Stimulated activated CD8-positive, alpha-beta memory T cell treated with anti-CD3 and anti-CD28 coated beads, Interleukin-2, amount 100 ng/mL, for 1 hour (primary cell): ENCODE measurements at places on chromosomes 1 and 21.

- DNase-seq: peak; percentile 39
Measured at GRCh38 chr1:13699936-13700520, at the start of gene PRDM2. Gene PRDM2, plus strand, starts transcription at chr1:13700188. Its CDS starts 15,418 bp downstream, at chr1:13715606.

DNA sequence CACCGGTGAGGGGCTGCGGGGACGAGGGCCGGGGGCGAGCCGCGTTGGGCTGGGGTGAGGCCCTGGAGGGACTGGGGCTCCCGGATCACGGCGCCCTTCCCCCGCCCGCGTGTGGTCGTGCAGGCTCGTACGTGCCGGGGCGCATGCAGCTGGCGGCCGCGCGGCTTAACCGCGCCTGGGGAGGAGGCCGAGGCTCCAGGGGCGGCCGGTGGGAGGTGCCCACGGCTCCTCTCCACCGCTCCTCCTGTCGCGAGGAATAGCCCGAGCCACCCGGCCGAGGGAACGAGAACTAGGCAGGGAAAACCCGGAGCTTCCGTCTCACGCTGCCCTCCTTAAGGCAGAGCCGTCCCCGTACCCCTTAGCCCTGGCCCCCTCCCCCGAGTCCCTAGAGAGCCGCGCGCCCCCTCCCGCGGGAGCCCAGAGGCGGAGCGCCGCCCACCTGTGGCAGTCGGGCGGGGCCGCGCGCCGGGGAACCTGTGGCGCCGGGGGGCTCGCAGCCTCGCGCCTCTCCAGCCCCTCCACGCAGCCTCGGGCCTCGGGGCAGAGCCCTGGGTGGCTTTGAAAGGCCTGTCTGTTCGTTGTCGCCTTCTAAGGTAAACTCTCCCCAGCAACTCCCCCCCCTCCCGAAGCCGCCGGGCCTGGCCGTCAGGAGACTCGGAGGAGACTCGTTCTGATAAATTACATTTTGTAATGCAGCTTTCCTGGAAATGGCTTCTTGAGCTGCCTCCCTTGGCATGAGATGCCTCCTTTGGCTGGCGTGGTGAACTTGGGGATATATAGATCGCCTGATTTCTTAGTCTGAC is 746 bp downstream of the AK4 start:
- DNase-seq: no peak

DNA sequence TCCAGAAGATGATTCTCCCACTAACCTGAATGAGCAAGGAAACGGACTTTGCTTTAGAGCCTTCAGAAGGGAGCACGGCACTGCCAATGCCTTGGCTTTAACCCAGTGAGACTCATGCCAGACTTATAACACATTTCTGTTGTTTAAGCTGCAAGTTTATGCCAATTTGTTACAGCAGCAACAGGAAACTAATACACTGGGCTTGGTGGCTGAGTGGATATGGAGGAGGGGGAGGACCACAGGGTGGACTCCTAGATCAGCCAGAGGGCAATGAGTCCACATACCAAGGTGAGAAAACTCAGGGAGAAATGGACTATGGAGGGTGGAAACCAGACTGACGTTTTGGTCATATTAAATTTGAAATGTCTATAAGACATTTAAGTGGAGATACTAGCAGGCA is 156.2 kb upstream of the KCNJ6 start:
- no peak for DNase-seq

GRCh38 chr1:203269654-203270020 is 35.7 kb upstream of the BTG2 start:
- no peak for DNase-seq

DNA sequence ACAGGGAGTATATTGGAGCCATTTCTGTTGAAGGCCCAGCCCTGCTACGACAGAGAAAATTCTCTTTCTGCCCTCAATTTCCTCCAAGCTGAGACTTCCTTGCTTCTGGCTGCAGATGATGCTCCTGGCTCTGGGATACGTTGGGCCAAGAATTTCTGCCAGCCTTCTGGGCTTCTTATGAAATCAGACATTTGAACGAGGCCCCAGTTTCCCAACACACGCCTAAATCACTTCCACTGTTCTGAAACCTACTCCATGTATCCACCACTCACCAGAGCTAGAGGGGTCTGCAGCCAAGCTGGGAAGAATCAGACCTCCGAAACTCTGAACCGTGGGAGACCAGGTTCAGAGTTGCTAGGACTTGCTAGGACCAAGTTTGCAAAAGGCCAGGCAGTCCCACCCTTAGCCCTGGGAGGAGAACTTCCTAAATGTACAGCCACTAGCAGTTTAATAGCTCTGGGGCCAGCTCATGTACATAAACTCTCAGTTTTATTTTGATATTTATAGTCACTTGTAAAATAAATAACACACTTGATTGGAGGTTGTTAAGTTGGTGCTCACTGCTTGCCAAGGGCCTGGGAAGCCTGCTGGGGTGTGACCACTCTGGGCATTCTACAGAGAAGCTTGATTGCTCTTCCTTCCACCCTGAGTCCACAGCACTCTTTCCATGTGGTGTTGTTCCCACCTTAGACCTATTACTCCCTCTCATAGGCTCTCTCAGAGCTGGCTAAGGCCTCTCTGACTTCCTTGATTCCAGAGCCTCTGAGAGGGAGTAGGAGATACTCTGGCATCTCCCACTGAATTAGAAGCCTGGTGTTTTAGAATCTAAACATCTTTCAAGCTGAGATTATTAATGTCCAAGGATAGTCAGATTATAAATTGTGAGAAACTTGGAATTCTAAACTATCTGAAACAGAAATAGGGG is 83.4 kb upstream of the TRABD2B start:
- no peak for DNase-seq

DNA sequence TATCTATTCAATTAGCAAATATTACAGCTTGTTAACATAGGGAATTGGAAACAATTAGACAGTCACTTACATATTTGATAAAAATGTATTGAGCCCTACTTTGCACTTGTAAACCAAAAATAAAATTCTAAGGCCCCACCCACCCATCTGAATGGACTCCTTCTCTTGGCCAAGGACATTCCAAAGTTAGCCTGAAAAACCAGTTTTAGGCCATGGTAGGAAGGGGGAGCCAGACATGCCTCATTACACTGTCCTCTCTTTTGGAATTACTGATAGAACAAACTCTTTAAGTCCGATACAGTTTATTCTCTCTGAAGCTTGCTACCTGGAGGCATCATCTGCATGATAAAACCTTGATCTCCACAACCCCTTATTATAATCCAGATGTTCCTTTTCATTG is 28.0 kb upstream of the TSPAN2 start:
- no peak for DNase-seq

DNA sequence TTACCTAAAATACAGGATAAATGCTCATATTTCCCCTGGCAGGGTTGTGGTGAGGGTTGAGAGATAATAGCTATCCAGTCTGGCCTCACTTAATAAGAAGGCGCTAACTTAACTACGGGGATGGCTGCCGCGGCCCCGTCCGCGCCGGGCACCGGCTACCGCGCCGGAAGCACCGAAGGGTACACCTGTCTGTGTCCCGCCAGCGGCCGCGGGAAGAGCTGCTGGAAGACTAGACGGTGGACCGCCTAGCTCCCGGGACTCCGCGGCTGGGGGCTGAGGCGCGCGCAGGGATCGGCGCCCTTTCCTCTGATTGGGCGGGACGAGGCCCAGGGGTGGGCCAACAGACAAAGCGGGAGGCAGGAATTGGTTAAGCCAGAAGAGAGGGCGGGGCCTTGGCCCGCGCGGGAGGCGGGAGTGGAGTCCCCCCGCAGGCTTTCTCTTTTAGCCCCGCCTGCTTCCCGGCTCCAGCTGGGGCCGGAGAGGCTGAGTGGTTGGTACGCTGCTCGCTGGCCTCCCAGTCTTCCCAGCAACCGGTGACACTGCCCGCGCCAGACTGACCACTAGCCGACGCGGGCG is at the start of gene ZNF672:
Gene ZNF672 (plus strand): TSS at position 444 of the 576 bp plus-strand sequence. CDS start 9,051 bp downstream, outside the sequence.
- peak; percentile 88 for DNase-seq

DNA sequence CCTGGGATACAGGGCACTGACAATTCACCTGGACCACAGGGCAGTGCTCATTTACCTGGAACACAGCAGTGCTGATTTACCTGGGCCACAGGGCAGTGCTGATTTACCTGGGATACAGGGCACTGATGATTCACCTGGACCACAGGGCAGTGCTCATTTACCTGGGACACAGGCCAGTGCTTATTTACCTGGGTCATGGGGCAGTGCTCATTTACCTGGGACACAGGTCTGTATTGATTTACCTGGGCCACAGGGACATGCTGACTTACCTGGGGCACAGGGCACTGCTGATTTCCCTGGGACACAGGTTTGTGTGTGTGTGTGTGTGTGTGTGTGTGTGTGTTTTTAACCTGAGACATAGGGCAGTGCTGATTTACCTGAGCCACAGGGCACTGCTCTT is 261.7 kb downstream of the MATN1 start:
- no peak for DNase-seq

- DNase-seq: no peak
Measured at GRCh38 chr1:230067871-230068620, 1.0 kb downstream of the GALNT2 start.

DNA sequence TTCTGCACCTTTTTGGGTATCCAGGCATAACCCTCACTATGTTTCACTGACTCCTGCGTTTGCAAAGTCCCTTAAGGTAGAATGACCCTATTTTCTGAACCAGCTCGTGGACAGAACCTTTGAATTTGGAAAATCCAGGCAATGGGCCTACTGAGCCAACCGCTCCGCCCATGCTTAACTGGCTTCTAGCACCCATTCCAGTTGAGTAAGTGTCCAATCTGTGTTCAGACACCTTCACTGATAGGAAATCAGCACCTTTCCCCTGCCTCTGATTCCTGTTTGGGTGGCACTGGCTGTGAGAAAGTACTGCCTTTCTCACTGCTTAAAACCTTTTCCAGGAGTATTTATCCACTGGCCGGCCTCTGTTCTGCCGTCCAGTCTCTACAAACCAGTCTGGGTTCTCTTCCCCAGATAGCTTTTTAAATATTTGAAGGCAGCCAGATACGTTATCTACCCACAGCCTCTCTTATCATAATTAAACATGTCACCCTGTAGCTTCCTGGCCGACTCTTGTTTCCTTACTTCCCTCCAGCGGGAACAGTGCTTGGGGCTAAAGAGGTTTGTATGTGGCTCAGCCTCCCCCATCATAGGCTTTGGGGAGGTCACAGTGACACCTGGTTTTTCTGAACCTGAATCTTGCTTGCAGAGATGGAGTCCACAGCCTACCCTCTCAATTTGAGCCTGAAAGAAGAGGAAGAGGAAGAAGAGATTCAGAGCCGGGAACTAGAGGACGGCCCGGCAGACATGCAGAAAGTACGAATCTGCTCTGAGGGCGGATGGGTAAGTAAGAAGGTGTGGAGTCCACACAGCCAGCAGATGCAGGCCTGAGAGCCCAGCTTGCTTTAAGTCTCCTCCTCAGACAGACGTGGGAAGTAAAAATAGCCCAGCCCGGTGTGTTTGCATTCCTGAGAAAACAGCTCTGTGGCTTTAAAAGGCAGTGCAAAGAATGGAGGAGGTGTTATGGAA is 1.3 kb downstream of the POGK start:
- DNase-seq: no peak

GRCh38 chr1:78054559-78054958 is 8.8 kb downstream of the GIPC2 start:
- no peak for DNase-seq

DNA sequence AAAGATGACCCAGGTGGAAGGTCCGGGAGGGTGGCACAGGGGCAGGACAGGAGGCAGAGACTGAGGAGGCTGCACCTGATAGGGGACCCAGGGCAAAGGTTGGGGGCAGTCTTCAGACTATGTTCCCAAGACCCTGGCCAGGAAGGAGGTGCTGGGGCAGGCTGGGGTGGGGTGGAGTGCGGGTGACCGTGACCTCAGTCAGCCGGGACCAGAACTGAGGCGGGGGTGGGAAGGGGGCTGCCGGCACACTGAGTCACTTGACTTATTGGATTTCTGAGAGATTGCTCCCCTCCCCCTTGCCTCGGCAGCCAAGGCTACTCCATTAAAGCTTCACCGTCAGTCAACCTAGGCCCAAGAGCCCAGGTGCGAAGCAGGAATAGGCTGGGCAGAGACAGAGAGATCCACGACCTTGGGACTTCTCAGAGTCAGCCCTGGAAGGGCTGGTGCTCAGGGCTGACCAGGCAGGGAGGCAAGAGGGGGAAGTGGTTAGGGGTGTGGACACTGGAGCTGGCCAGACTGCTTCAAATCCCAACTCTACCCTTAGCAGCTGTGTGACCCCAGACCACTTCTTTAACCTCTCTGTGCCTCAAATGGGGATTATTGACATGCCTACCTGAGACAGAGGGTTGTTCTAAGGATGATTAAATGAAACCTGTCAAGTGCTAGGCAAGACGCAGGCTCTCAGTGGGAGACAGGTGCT is 47.9 kb upstream of the LAPTM5 start:
- no peak for DNase-seq
